Muscle of arm (tissue), 14 donors: ENCODE measurements at places on chromosomes 6 and 20.

DNA sequence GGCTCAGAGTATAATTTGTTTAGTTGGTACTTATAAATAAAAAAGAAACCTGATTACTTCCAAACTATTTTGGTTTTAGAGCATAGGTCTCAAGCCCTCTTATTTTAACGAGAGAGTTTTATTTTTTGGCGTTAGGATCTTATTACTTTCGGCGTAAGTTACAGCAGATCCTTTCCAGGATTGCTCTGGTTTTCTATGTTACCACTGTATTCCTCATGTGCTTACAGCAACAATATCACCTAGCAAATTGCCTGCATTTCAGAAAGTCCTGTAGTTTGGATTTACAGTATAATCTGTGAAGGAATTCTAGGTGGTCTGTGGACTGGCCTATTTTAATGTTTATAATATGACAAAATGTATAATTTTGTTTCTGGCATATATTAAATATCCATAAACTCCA is 54.1 kb downstream of the TRMT11 start:
- DNase-seq: no peak

GRCh38 chr6:84809455-84809854 is 45.1 kb upstream of the TBX18 start:
- peak; percentile 22 for DNase-seq

- DNase-seq: no peak
Observed at GRCh38 chr6:89439014-89439413, 6.1 kb downstream of the ANKRD6 start.

GRCh38 chr6:152804150-152804549 is 53.6 kb downstream of the VIP start:
- no peak for DNase-seq

DNA sequence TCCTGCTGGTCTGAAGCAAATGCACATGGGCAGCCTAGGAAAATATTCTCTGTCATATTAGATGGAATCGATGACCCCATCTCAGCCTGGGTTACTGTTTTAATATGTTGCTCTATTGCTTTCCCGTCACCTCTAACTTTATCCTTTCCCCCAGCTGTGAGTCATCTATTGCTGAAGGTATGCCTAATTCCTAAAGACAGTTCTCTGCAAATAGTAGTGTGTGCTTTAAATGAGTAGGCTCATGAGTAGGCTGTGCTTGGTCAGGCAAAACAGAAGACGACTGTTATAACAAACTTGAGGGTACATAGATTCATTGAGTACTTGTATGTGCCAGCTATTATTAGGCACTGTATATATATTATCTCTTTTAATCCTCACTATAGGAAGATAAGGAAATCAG is 47.2 kb downstream of the CTNNBL1 start:
- no peak for DNase-seq

- DNase-seq: no peak
Observed at GRCh38 chr20:34016736-34017135, 23.0 kb downstream of the RALY start.

GRCh38 chr20:46279103-46279502 is 29.2 kb downstream of the CDH22 start:
- DNase-seq: no peak

DNA sequence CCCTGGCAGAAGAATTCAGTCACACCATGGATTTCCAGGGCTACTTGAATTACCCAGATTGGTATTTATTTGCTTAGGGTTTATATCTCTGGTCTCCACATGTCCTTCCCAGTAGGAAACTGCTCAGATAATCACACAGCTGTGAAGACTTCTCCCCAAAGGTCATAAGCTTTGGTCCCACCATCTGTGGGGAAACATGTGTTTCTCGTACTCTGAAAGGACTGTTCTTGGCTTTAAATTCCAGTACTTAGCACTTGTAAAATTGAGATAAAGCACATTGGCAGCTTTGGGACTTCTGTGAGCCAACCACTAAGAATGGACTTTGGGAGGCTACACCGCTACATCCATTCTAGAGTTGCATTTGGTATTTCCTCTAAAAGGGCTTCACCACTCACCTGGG is 205.3 kb upstream of the FOXA2 start:
- peak; percentile 45 for DNase-seq

- DNase-seq: no peak
Observed at GRCh38 chr6:98033617-98034016, 750.6 kb upstream of the MMS22L start.

GRCh38 chr6:113414511-113414910 is 442.6 kb upstream of the MARCKS start:
- no peak for DNase-seq

DNA sequence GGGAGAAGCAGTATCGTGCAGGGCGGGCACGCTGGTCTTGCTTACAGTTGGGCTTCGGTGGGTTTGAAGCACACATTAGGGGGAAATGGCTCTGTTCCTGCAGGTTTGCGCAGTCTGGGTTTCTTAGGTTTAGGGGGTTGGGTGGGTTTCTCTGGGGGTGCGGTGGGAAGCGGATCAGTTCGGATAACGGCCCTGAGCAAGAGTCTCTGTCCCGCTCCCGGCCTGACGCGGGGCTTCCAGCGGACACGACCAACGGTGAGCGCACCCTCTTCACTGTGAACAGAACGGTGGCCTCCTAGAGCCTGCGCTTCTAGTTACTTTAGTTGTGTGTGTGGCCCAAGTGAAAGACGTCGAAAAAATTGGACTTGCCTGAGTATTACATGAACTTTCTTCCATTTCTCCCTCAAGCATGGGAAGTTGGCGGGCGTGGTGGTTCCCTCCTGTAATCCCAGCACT is 635 bp upstream of the ELOVL2 start:
- DNase-seq: no peak

DNA sequence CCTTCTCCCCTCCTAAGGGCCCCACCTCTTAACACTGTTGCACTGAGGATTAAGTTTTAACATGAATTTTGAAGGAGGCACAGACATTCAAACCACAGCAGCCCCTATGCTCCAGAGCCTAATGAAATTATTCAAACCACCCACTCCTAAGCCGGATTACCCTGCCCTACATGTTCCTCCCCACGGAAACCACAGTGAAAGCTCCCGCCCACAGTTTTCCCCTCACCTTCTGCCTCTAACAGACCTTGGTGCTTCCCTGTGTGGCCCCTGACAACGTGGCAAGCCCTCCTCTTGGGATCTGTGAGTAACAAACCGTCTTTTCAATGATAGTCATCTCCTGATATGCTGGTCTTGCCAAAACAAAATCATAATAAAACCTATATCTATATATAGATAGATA is 74.8 kb downstream of the RIN2 start:
- DNase-seq: no peak

GRCh38 chr6:117449549-117450439 is 24.1 kb upstream of the ROS1 start:
- peak; percentile 69 for DNase-seq

- DNase-seq: peak; percentile 59
Observed at GRCh38 chr20:19934792-19935491, 82.2 kb upstream of the NAA20 start.

DNA sequence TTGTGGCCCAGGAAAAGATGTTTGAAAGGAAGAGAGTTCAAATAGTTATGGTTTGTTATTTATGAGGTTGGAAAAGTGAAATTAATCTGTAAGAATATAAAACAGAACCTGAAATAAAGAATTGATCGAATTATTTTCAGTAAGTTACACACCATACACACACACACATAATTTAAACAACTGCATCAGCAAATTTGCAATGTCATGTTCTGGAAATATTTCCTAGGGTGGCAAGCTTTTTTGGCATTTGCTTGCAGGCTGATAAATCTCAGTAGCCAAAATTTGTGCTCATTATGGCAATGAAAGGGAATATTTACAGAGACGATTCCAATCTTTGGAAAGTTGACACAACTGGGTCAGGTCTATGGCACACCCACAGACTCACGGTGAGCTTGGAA is 9.5 kb downstream of the CITED2 start:
- DNase-seq: no peak

DNA sequence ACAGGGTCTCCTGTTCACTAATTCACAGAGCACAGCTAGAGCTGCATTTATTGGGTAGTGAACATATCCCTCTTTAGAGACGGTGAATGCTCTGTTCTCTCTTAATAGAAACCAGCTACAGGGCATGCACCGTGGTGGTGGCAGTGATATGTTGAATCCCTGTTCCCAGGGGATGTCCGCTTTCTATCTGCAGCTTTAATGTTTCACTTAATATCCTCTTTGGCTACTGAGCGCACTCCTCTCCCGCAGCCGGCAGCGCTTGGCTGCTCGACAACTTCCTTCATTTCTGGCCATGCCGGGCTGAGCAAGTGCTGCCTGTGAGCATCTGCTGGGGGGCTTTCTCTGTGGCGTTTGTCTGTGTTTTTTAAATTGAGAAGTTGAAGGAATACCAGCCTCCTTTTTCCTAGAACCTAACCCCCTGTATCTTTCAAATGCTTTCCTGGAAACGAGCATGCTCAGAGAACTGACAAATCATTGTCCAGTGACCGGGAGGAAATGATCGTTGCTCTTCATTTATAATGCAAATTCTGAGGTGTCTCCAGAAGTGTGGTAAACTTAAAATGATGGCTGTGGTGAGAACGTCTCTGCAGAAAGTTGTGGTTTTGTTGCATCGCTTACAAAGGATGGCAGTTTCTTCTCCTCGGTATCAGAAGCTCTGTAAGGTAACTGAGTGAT is 297.9 kb downstream of the UTRN start:
- DNase-seq: peak; percentile 62

DNA sequence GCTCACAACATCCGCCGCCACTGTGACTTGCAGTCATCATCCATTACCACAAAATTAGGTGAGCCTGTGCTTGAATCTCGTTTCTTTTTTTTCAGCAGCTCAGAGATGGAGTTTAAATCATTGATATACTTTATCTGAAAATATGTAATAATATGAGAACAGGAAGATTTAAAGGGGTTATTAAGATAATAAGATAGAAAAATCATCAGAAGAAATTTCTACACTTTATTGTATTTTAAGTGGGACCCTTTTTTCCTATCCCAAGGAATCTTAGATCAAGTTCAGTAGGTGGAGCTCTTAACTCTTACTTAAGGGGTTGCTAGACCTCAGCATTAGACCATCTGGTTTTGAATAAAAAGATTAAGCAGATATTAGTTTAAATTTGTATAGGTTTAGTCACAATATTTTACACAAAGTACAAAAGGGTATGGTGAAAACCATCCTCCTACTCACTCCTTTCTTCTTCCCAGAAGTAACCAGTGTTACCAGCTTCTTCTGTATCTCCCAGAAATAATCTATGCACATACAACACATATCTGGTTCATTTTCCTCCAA is 9.4 kb upstream of the NCOA7 start:
- no peak for DNase-seq

DNA sequence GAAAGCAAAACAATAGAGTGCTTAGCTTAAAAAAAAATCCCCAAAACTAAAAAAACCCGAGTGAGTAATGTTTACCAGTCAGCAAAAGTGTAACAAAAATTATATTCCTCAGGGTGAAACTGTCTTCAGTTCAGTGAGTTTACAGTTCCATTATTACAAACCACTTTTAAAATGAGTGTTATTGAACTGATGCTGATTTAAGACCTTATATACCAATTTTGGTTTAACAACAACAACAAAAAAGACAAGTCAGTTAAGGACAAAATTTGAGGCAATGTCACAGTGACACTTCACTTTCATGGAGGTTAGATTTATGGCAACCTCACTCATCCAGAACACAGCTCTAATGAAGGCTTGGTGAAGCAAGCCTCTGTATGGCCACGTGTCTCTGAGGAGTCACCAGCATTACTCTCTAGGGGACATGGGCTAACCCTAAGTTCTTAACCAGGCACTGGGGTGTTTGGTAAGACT is 630.8 kb downstream of the PHF3 start:
- DNase-seq: no peak

DNA sequence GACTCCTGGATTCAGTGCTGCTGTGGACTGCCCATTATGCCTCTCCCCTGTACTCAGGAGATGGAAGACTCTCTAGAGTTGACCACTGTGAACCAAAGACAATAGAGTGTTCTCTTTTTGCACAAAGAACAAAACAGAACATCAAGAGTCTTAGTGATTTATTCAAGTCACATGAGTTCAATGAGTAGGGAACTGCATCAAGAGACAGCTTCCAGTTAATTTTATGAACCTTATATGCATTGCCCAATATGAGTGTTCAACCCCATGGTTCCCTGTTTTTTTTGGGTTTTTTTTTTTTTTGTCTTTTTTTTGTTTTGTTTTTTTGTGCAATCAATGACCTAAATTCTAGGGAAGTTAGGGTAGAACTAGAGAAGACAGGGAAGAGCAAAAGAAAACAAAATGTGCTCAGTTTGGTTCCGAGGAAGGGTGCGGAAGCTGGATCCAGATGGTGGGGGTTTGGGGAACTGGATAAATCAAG is 224.3 kb downstream of the MAFB start:
- DNase-seq: no peak

- DNase-seq: no peak
Observed at GRCh38 chr6:167803816-167804215, 22.9 kb upstream of the AFDN start.

GRCh38 chr6:35043381-35044130 is 97.6 kb downstream of the TCP11 start:
- no peak for DNase-seq

- no peak for DNase-seq
Observed at GRCh38 chr20:41958391-41958790, 340.2 kb upstream of the CHD6 start.

DNA sequence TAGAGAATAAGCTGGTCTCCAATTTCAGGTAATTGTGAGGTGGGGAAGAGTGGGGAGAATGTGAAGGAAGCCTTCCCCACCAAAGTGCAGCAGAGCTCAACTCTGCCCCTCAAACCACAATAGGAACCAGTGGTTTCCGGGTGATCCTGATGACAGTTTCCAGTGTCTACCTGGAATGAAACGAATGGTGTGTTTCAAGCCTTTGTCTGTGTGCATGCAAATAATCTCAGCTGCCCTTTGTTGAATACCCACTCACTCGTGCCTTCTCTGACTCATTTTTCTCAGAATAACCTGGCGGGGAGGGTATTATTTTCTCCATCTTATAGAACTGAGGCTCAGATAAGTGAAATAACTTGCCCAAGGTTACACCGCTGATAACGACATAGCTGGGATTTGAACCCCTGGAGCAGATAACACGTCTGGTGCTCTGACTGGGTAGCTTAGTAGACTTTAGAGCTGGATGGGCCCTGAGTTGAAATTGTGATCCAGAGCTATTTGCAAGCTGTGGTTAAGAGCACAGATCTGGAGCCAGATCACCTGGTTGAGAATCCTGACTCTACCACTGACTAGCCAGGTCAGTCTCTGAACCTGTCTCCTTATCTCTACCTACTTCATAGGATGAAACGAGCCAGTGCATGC is 85.1 kb downstream of the EYA2 start:
- DNase-seq: no peak

DNA sequence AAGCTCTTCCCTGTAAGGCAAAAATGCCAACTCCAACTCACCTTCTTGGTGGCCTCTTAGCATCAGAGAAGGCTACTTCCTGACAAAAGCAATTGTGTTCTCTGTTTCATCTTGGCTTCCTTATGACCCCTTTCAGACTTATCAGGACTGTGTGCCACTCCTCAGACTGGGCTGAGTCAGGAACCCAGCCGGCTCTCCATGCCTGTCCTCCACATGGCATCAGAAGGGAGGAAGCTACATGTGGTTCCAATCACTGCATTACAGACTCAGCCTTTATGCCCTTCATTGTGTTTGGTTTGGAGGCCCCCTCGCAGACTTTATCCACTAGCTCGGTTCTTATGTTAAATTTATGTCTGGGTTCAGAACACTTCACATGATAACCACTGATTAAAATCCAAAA is 142.5 kb downstream of the SLC24A3 start:
- no peak for DNase-seq
